ENCODE measurements at places on chromosomes 4 and X. TPM values are rescaled to one million over a fixed set of nuclear protein-coding genes. Genes with fewer than 3 reads are reported as not detected.

DNA sequence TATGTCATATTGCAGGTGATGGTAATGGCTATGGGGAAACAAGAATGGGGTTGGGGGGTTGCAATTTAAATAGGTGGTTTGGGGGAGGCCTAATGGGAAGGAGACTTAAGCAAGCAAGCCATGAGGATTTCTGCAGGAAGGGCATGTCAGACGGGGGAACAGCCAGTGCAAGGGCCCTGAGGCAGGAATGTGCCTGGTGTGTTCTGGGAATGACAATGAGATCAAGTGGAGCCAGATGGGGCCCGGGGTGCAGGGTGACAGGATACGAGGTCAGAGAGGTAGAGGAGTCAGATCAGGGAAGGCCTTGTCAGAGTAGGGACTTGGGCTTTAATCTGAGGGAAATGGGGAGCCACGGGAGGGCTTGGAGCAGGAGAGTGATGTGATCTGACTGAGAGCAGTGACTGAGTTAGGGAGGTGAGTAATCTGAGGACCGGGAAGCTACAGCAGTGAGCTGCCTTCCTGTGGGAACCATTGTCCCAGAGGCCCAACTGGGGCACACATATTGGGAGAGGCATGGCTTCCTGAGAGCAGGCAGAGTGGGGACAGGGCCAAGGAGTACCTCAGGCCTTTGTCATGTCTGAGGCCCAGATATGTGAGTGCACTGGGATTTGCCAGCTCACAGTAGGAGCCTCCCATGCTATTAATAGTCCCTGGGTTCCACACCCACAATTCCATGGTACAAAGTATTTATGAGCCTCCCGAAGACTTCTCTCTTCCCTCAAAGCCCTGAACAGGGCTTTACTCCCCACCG lies 139.8 kb downstream of the BCOR start:
- no peaks in the 10 kb centered on the region for H3K27me3 ChIP-seq
- H3K36me3 ChIP-seq = no peaks in the 10 kb centered on the region
- no peak for DNase-seq
- H3K4me1 ChIP-seq = no peaks in the 10 kb centered on the region
- H3K27ac ChIP-seq = no peak overlapping the region
- no peak overlapping the region for H3K4me3 ChIP-seq

Gene CT45A10
- not detected for total RNA-seq

GRCh38 chrX:114985967-114986592 lies 31.3 kb downstream of the IL13RA2 start:
- no peaks in the 10 kb centered on the region for H3K27me3 ChIP-seq
- H3K36me3 ChIP-seq = no peaks in the 10 kb centered on the region
- no peak for DNase-seq
- H3K4me1 ChIP-seq = no peaks in the 10 kb centered on the region

GRCh38 chr4:6198768-6199421 lies 1.5 kb downstream of the JAKMIP1 start:
- DNase-seq = no peak
- no peak overlapping the region for H3K27ac ChIP-seq
- H3K27me3 ChIP-seq = peaks cover 2% of the 10 kb centered on the region
- no peaks in the 10 kb centered on the region for H3K4me1 ChIP-seq
- H3K36me3 ChIP-seq = no peaks in the 10 kb centered on the region

Gene COL25A1
- not detected for total RNA-seq

GRCh38 chrX:16167181-16167580 lies at the start of gene MAGEB17:
TSS of gene MAGEB17 (plus strand) at chrX:16167481. CDS start at chrX:16170383, 2,902 bp downstream.
- no peak for DNase-seq
- no peaks in the 10 kb centered on the region for H3K27me3 ChIP-seq
- no peak within 1 kb of the TSS for H3K4me3 ChIP-seq
- no peaks in the 10 kb centered on the region for H3K36me3 ChIP-seq

GRCh38 chrX:20061855-20062254 lies 54.9 kb downstream of the MAP7D2 start:
- H3K27me3 ChIP-seq = no peaks in the 10 kb centered on the region
- H3K4me1 ChIP-seq = no peaks in the 10 kb centered on the region
- no peak for DNase-seq
- H3K27ac ChIP-seq = no peak overlapping the region

Gene SMIM43
- total RNA-seq = not detected
